ENCODE measurements at places on chromosomes 1 and 21.
A peak's percentile ranks its signal among the peaks of the same experiment; 100 is the strongest.

DNA sequence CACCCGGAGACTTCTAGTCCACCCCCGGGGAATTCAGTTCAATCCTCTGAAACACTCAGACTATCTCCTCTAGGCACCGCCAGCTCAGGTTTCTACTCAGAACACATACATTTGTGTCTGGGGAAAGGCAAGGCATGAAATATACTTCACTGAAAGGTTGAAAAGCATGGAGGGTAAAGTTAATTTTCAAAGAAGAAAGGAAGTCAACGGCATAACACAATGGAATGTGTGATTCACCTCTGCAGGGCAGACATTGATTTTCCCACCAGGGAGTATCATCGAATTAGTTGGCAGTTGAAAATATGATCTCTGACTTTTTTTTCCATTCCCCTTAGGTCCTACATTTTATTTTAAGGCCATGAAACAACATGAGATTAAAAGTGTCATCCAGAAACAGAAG, 669.4 kb downstream of the SMYD3 start:
- no peak for DNase-seq

DNA sequence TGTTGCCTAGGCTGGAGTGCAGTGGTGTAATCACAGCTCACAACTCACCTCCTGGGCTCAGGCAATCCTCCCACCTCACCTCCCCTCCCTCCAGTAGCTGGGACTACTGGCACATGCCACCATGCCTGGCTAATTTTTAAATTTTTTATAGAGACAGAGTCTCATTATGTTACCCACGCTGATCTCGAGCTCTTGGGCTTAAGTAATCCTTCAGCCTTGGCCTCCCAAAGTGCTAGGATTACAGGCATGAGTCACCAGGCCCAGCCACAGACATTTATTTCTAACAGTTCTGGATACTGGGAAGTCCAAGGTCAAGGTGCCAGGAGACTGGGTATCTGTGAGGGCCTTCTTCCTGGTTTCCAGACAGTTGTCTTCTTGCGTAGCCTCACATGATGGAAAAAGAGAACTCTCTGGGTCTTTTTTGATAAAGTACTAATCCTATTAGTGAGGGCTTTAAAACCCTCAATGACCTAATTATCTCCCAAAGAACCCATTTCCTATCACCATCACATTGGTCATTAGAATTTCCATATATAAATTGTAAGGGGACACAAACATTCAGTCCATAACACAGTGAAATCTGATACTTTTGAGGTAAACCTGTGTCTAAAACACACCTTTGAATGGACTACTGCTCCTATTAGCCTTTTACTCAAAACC, 67.9 kb downstream of the PHACTR4 start:
- DNase-seq = no peak

- DNase-seq = no peak
Measured at GRCh38 chr1:32623775-32624174, 26.6 kb downstream of the ZBTB8OS start.

DNA sequence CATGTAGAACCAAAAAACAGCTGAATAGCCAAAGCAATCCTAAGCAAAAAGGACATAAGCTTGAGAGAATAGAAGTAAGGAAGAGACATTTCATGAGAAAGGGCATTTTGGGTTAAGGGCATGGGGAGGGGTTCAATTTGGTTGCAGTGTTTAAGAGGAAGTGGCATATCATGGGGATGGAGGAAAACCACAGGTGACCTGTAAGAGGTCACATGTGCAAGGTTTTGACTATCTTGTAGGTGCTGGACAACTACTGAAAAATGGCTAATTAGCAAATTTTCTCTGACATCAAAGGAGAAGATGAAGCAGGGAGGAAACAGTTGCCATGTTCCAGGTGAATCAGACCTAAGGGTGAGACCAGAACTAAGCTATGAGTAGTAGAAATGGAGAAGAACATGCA, 31.3 kb upstream of the ROR1 start:
- DNase-seq = no peak

DNA sequence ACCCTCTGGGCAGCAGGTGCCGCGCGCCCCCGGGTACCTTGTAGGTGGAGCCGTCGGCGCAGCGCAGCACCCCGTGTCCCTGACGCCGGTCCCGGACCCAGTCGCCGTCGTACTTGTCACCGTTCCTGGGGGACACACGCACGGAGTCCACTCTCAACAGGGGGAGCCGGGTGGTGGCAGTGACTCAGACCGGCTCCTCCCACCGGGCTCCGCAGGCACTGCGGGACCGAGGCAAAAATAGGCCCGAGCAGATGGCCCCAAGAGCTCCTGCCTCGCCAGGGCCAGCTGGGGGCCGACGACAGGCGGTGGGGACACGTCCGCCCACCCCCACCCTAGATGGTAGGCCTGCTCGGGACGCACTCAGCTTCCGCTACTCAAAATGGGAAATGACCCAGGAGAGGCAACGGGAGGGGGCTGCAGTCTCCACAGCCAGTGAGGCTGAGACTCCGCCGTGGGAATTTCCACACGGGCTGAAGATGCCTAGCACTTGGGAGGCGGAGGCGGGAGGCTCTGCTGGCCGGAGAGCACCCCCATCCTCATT, 6.3 kb downstream of the MORN1 start:
- DNase-seq = peak; percentile 68

- no peak for DNase-seq
Measured at GRCh38 chr1:110948038-110948810, 15.5 kb downstream of the LRIF1 start.

- no peak for DNase-seq
Measured at GRCh38 chr1:121483234-121483633, 298.5 kb downstream of the SRGAP2C start.

DNA sequence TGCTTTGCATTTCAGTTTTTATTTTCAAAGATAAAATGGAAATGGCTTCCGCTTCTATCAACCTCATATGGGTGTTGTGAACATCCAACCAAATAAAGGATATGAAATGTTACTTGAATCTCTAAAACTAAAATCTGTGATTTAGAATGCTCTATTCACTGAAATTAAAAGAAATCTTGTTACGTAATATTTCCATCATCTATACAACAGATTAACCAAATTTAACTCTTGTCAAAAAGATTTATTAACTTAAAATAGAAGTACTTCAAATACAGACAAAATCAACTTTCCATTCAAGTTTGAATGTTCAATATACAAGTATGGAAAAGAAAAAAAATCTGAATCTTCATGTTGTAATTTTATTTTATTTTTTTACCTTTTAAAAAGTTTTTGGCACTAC, 18.7 kb downstream of the PRPF38A start:
- DNase-seq = no peak

DNA sequence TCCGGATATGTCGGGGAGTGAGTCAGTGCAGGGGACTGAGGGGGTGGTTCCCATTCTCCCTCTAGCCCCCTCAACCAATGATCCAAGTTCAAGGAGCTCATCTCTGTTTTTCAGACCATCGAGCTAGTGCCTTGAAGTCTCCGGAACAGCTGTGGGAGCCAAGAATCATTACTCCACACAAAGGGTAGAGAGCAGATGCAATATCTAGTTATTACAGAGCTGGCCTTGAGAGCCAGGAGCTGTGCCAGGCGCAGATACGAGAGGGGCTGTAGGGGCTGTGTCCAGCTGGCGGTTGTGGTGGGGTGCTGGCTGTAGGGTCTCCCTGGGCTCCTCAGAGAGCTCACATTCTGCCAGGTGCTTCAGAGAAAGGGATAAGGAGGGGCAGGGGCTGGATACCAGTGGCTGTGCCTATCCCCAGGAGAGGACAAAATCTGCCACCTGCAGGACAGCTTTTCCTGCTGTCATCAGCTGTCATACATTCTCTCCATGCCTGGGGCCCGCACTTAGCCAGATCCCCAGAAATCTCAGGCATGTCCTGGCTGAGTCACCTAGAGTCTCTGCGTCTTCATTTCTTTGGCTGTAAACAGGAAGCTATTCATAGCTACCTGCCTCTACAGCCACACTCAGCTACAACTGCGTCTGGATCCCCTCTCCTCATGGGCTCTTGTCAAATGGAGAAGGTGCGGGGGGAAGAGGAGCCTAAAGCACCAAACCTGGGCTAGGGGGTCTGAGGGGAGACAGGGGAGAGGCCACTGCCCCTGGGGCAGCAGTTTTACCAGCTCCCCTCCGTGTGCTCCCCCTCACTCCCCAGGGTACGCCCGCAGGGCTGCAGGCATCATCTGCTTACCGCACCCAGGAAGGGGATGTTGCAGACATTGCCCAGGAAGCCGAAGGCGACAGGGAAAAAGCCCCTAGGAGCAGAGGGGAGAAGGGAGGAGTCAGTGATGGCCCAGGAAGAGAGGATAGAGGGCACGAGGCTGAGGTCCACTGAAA, 2.4 kb upstream of the KISS1 start:
- no peak for DNase-seq

DNA sequence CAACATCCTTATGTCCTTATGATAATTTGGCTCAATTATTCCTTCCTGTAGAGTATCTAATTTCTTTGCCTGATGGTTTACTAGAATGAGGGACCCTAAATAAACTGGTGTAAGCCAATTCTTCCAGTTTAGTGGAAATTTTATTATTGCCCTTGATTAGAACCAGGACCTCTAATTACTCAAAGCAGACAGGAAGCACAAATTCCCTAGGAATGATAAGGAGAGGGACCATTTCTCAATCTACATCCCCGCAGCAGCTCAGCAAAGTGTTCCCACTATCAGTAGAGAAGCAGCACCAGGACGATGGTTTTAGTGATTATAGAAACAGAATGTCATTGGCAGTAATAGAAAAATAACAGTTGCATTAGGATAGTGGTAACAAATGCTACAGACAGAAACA, 97.1 kb downstream of the PLPPR4 start:
- no peak for DNase-seq

- DNase-seq = no peak
Measured at GRCh38 chr21:28833182-28833581, 159.5 kb downstream of the LTN1 start.

- DNase-seq = peak; percentile 28
Measured at GRCh38 chr1:29650041-29650400, 413.7 kb downstream of the PTPRU start.

DNA sequence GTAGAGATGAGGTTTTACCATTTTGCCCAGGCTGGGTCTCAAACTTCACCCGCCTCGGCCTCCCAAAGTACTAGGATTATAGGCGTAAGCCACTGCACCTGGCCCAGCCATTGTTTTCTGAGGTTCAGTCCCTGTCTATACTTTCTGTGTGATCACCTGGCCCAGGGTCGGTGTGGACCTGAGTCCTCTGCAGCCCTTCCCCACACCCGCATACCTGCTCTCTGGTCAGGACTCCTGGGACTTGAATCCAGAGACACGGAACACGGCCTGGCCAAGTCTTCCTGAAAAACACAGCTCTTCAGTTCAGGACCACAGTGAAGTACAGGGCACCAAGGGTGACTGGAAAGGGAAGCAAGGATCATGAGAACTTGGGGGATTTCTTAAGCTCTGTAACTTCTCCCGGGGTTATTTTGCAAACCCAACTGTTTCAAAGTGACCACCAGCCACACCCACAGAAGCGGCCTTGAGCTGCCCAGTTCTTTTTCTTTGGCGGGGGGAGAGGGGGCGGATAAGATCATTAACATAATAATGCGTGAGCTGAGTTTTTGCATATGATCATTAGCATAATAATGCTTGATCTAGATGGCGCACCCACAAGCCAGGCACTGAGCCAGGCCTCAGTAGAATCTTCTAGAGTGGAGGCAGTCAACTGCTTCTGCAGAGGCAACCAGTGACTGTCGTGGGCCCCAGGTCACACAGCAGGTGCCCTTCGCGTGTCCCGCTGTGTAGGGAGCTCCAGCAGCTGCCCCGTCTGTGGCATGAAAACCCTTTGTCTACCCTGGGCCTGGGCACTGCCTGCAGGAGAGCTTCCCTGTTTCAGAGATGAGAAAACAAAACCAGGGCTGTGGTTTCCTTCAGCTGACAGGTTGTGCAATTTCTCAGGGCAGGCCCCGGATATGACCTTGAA, 1.7 kb upstream of the NADK start:
- no peak for DNase-seq
